ENCODE measurements at places on chromosomes 5 and 9.

DNA sequence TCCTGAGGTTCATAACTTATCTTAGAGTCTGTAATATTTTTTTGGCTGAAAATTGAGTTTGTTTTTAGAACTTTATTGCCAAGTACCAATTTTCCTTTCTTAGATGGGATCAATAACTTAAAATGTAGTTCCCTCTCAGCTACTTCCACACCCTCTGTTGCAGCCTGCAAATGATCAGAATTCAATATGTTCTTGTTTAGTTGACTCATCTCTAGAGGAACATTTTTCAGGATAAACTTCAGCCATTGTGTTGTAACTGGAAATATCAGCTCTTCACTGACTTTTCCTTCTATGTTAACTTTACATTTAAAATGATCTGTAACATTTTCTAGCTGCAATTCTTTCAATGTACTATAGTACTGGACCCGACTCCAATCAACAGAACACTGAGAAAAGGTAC, 115.7 kb downstream of the ESM1 start:
- no peak for DNase-seq

- no peak for DNase-seq
Measured at GRCh38 chr5:144198386-144198785, 27.7 kb downstream of the KCTD16 start.

DNA sequence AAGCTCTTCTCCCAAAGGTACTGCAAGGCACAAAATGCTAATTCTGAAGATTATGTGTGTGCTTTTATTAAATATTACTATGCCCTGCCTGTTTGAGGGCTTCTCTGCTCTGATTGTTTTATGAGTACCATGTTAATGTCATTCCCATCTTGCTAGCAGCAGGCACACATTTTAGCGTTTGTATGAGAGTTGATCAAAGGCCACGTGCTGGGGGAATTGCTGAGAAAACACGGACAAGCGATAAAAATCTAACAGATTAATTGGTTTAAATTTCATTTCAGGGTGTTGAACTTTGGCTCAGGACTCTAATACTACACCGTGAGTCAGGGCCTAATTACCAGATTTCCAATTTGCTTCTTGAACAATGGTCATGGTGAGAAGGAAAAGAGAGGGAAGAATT, 298.4 kb downstream of the EBF1 start:
- DNase-seq, result no peak

GRCh38 chr5:16885635-16886365, 50.3 kb downstream of the MYO10 start:
- DNase-seq, result no peak

DNA sequence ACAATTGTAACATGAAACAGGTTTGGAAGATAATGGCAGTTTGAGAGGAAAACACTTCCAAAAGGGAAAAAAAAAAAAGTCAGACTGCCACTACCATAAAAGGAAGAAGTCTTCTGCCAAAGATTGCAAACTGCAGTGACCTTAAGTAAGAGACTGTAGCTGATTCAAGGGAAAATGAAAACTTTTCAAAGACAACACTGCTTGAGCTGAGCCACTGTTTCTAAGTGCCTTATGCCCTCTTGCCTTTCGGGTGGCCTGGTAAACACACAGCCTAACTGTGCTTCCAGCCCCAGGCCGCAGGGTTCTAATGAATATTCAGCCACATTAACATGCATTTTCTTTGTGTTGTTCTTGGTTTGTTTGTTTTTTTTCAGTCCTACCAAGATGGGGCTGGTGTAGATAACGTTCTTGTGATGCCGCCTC, 354.6 kb downstream of the BNC2 start:
- no peak for DNase-seq

- no peak for DNase-seq
Measured at GRCh38 chr9:133374612-133375115, 1.2 kb downstream of the SURF4 start.

DNA sequence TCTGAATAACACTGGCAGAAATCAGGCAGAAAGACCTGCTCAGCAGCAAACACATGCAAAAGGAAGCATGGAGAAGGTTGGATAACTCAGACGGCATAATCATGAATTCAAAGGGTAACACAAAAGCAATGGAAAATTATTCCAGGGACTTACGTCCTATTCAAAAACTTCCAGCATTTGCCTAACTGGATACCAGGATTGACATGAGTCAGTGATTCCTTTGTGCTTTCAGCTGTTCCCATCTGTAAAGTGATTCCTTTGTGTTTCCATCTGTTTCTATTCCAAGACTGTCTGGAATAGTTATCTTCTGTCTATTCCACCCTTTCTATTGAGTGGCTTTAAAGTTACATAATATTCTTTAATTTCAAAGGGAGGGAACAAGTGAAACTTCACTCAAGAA, 1361.7 kb upstream of the CDH9 start:
- DNase-seq, result no peak

All from NCI-H510A (cell line).